ENCODE measurements at places on chromosomes 7 and 10. TPM values are rescaled to one million over a fixed set of nuclear protein-coding genes. Genes with fewer than 3 reads are reported as not detected.

DNA sequence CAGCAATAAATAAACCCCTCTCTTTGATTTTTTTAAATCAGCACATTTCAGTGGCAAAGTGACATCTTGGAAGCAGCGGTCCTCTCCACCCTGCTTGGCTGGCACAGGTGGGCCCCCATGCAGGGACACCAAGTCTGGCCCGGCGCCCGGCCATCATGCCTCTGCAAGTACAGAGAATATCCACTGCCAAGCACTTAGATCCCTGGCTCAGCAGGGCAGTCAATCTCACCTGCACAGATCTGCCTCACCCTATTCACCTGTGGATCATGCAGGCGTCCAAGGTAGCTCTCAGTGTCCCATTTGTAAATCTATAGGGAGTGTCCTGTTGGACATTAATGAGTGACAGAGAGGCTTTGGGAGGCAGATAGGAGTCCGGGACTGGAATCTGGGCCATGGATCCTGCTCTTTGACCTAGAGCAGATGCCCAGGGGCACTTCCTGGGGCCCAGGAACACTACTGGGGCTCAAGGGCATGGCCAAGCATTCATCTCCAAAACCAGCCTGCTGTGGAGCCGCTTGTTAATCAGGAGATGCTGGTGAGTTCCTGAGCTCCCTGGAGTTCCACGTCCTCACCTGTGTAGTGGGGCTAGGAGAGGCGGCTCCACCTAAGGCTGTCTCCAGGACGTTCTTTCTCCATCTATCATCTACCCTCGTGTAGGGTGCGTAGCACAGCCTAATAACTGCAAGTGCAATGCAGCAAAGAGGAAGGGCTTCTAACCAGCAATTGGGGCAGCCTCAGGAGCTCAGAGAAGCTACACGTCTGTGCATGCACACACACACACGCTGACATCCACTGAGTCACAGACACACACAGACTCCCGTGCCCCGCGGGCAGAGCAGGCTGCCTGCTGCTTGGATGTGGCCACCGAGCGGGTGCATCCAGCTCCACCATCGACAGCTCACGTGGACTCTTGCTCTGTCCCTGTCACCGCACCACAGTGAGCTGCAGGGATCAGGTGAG is 123.6 kb downstream of the OAT start:
- peak; percentile 87 for DNase-seq

DNA sequence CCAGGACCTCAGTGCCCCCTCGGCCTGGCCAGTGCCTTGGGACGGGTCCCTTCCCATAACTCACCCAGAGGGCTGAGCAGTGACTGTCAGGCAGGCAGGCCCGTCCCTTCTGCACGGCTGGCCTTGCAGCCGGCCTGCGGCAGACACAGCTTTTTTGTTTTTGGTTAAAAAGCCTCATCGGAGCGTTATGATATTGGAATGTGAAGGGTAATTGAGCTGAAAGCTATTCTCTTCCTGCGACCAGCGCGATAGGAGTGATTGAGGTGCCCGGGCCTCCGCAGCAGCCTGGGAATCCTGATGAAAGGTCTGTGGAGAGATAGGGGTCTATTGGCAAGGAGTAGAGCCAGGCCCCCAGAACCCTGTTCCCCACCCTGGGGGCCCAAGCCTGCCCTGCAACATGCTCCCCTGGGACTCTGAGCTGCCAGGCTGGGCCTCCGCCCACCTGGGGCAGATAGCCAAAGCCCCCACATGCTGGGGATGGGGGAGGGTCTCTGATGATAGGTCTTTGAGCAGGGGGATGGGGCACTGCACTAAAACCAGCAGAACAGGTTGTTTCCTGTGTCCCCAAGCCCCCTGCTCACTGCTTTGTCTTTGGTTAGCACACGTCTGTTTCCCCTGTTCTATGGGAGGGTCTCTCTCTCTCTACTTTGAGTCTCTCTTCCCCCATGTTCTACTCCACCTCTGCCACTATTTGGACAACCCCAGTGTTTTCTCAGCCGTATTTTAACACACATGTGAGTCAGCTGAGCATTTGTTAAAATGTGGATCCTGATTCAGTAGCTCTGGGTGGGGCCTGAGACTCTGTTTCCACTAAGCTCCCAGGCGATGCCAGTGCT is 131.9 kb downstream of the CDH23 start:
- DNase-seq = no peak

- peak; percentile 55 for DNase-seq
These were observed 82.7 kb upstream of the GPR22 start for GRCh38 chr7:107387128-107387527.

GRCh38 chr7:29255906-29256692 is 61.5 kb downstream of the CHN2 start:
- DNase-seq = no peak

DNA sequence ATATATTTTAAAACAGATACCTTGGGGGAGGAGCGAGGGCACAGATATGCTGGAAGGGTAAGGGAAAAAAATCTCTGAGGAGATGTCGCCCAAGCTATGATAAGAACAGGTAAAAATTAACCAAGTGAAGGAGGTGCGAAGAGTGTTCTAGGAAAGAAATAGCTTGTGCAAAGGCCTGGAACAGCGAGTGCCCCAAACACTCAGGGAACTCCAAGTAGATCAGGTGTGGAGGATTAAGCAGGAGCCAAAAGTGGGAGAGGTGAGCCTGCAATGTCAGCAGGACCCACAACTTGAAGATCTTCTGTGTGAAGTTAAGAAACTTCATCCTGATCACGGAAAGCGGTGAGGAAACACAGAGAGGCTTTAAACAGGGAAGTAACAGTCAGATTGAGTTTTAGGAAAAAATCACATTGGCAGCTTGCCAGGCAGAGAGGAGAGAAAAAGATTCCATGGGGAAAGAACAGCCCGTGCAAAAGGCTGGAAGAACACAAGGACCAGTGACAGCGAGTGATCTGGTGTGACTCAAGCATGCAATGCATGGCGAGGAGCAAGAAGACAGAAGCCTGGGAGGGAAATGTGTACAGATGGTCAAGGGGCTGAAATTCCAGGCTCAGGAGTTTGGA is 30.7 kb downstream of the FGF8 start:
- no peak for DNase-seq

Gene BPGM
- total RNA-seq = 25.4 TPM

Measured in cerebellum (tissue), 4 donors.